Left hindlimb (tissue), 1 donor: ENCODE measurements at places on chromosomes 3 and 15.

DNA sequence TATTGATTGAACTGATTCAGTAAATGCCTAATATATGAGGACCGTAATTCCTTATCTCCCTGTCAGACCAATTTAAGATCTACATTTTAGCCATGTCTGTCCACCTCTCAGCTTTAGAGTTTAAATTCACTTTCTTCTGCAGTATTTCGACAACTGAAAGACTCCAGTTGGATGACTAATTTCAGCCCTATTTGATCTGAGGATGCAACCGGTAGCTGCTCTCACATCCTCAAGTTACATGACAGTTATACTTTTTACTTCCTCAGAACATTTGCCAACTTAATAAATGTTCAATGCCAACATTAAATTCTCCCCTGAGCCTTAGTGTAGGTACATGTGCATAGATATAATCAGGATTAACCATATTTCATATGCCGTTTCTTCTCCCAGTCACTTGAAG lies 2.5 kb upstream of the HHLA2 start:
- no peak for DNase-seq

GRCh38 chr3:12560505-12561190 lies 3.8 kb downstream of the MKRN2 start:
- no peak for DNase-seq

GRCh38 chr3:99624496-99625236 lies 13.7 kb upstream of the COL8A1 start:
- peak; percentile 37 for DNase-seq

DNA sequence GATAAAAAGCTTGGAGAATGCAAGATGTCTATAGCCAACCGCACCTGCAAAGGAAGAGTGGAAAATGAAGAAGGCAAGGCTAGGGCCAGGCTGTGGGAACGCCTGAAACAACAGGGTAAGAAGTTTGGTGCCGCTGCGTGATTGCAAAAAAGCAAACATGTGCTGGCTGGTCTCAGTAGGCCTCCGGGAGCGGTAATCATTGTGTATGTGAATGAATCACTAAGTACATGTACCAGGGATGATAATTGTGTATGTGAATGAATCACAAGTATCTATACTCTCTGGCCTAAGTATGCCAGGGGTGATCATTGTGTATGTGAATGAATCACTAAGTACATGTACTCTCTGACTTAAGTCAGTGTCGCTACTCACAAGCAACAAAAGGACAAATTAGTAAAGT lies 40.3 kb upstream of the PARL start:
- DNase-seq, result no peak

DNA sequence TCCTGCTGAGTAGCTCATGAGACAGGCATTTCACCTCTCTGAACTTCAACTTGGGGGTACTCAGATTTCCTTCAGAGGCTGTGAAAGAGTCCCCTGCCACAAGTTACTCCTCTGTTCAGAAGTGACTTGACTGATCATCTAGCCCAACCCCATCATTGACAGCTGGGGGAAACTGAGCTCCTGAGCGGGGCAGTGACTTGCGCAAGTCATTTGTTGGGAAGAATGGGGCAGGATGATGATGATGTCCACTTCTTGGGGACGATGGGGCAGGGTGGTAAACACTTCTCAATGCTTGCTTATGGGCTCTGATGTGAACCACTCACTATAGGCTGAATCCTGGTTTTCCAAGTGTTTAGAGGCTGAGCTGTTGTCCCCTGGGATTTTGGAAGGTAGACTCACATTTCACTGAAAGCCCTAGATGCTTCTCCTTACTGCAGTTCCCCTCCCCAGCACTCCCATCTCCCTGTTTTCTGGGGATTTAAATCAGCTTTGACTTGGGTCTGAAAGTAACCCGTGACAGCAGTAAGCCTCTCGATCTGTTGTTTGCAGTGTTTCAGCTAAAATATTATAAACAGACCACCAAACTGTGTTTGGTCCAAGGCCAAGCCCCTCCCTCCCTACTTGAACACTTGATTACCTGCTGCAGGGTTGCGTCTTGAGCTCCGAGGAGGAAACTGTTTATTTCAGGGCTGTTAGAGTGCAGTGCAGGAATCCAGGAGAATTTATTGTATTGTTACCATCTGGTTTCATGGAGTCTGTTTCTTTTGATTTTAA lies 25.1 kb downstream of the SMAD3 start:
- peak; percentile 27 for DNase-seq

DNA sequence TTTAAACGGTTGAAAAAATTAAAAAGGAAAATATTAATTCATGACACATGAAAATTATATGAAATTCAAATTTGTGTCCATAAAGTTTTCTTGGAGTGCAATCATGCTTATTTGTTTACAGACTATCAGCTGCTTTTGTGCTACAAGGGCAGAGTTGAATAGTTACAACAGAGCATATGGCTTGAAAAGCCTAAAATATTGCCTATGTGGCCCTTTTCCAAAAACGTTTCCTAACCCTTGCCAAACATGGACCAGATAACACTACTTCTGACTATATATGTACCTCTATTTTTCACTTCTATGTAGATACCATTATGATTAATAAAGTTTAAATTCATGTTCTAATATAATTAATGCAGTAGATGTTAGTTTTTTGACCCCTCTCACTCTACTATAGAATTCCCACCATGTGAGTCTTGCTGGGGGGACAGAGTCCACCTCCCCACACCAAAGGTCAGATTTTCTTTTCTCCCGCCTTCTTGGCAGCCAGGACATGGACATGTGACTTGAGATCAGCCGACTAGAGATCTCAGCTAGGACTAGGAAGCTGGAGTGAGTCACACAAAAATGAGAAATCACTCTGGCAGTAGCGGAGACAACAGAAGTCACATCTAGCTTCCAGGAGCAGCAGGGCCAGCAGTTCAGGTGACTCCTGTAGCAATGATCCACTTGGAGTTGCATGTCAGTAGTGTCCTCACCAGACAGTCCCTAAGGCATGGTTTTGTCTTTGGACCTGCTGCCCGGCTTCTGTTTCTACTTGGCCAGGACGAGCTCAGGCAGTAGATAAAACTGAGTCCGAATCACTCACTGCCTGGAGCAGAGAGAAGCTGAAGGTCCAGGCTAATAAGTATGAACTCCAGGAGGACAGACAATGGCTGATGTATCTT lies 22.4 kb downstream of the CIAO2A start:
- no peak for DNase-seq

DNA sequence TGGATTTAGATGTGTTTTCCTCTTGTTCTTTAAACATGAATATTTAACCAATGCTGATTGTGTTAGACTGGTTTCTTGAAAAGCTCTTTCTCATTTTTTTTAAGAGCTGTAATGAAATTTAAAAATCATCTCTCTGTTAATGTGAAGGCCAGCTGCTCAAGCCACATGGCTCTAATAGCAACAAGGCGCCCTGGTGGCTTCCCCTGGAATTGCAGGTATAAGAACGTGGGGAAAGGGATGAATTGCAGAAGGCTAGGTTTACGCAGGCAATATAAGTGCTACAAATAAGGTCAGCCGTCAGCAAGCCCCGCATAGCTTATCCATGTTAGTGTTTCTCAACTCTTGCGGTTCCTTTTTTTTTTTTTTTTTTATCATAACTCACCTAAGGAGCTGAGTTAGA lies 108.5 kb downstream of the SAMMSON start:
- DNase-seq, result no peak

DNA sequence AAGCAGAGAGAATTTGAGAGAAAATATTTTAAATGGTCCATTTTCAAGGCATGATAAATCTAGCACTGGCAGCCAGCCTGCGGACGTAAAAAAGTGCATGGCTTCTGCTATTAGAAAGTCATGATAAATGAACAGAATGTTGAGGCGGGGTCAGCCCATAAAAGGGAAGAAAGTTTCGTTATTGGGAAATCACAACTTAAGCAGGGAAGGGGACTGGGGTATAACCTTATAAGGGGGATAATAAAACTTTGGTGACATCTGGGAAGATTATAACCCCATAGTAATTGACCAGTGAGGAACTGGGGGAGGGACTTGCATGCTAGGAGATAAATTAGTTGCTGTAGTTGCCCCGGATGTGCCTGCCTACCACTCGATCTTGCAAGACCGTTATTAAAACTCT lies 88.4 kb upstream of the PLSCR4 start:
- DNase-seq, result no peak

GRCh38 chr3:50138266-50139200 lies 16.6 kb upstream of the SEMA3F start:
- DNase-seq, result no peak

DNA sequence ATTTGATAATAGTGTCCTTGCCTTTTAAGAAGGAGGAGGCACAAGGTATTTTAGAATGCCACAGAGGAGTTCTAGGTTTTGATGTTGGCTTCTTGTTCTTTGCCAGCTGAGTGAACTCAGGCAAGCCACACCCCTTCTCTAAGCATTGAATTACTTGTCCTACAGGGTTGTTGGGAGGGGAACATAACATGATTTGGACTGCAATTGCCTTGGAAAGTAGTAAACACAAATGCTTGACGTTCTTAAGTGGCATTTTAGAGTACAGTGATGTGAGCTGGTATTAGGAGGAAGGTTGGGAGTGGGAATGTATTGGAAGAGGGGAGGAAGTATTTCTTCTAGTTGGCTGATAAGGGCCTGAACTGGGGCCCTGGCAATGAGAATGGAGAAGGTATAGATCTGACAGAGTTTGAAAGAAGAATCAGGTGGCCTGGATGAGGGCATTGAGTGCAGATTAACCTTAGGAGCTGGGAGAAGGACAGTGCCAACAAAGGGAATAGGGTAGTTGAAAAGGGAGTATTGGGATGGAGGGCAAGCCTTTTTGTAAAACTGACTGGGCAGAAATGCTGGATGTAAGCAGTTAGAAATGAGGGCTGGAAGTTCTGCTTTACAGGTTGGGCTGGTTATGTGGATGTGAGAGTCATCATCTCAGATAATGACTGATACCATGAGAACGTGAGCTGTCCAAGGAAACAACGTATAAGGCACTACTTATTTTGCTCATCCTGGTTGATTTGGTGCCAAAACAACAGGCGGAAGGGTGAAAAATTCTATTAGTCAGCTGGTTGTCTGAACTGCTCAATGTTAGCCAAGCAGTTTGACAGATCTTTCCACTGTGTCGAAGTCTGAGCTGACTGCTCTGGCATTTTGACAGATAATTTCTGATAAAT lies 16.7 kb downstream of the KAT2B start:
- DNase-seq, result no peak

GRCh38 chr3:50534681-50535330 lies 31.4 kb upstream of the CACNA2D2 start:
- DNase-seq, result no peak

GRCh38 chr3:111338059-111338698 lies 203.8 kb upstream of the CD96 start:
- peak; percentile 56 for DNase-seq

DNA sequence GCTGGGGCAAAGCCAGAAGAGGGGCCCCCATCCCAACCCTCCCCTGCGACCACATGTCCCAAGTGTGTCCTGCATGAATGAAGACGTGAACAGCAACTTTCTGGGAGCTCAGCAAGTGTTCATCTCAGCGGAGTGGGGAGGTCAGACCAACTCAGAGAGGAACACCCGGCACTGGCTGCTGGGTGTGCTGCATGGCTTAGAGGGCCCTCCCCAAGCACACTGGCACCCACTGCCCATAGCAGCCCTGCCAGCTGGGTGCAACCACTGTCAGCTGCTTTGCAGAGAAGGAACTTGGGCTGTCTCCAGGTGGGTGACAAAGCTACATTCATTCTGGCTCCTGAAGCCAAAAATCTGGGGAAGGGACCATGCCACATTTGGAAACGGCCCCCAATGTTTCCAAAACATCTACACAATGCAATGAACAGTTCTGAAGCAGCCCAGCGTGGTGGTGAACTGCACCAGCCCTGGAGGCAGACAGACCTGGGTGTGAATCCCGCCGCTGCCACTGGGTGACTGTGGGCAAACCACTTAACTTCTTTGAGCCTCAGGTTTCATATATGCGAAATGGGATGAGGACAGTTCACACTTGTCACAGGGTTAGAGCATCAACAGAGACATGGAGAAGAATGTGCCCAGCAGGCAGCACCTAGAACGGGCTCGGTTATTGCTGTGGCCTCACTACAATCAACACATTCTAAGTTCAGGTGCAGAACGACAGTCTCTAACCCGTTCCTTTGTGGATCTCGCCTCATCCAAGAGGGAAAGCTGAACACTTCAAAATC lies 145.4 kb downstream of the NUP210 start:
- DNase-seq, result no peak

DNA sequence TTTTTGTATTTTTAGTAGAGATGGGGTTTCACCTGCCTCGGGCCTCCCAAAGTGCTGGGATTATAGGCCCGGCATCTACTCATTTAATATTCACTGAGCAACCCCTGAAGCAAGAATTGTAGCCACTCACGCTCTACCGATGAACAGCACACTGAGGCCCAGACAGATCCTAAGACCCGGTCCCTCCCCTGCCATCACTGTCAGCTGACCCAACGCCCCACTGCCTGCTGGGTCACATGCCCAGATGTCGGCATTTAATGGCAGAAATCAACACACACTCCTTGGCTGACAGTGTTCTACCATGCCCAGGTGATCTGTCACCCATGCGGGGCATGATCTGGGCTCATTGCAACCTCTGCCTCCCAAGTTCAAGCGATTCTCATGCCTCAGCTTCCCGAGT lies 3.2 kb upstream of the TMEM89 start:
- DNase-seq, result no peak

- no peak for DNase-seq
Measured at GRCh38 chr15:49047456-49047855, 1.2 kb upstream of the SECISBP2L start.

GRCh38 chr3:23953523-23953922 lies 8.4 kb downstream of the NR1D2 start:
- DNase-seq, result no peak

DNA sequence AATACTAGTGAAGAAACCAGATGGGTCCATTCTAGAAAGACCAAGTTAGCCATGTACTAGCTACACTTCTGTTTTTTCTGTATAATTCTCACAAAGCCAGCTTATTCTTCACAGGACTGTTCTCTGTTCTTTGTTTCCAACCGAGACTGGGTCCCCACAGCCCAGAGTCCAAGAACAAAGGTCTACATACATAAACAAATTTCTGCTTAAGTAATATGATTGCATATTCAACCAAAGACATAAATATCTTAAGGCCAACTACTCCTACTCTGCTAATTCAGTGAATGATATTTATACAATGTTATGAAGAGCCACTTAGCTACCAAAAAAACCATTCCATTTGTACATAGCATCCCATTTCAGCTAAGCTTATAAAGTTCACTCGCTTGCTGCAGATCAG lies 299.8 kb upstream of the CCDC54 start:
- DNase-seq, result no peak

- DNase-seq, result no peak
Measured at GRCh38 chr15:40317580-40317979, 5.9 kb upstream of the INAFM2 start.

- no peak for DNase-seq
Measured at GRCh38 chr15:26759986-26760385, 12.9 kb downstream of the GABRB3 start.

DNA sequence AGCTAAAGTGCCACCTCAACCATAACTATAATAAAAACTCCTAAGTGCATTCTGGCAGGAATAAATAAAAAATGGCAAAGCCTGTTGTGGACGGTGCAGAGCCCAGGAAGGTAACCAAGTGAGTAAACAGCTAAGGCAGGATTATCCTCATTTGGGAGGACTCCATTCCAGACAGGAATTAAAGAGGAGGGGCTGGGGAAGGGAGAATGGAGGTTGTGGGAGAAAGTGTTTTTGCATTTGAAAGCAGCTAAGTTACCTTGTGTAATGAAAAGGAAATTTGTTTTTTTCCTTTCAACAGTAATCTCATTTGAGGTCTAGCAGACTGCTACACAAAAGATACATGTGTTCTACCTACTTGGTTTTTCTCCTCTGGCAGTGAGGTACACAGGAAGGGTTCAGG lies 248.5 kb downstream of the TIGIT start:
- DNase-seq, result no peak

GRCh38 chr15:65631503-65631902 lies 9.8 kb downstream of the SLC24A1 start:
- no peak for DNase-seq

- DNase-seq, result no peak
Measured at GRCh38 chr15:51754267-51754666, 2.9 kb downstream of the TMOD2 start.
